ENCODE measurements at places on chromosomes 12 and 14. TPM values are rescaled to one million over a fixed set of nuclear protein-coding genes. Genes with fewer than 3 reads are reported as not detected.

DNA sequence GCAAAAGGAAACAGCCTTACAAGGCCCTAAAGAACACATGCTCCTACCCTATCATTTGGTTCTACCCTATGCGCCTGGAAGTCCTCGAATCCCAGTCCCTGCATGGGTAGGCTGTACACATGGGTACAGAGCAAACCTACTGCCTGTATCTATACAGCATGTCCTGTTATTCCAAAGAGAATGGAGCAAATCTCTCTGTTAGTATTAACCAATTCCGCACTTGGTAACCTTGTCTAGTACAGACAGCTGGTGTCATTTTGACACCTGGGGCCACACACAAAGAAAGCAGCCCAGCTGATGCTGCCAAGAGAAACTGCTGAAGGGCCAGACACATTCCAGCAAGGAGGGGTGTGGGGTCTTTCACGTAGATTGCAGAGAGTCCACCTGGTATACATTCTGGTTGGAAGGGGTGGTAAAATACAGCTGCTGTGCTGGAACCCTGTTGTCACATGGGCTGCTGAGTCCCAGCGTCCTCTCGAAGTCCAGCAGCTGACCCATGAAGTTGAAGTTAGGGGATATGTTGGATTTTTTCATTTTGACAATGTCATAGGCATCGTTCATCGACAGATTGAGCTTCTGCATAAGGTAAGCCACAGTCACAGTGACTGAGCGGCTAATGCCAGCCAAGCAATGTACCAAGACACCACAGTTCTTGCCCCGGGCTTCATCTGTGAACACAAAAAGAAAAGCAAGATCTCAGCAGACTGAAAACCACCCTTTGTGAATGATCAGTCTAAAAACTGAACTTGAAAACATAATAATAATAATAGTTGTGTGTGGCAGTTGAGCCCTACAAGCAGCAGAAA is 3.2 kb downstream of the DUSP6 start:
- peak; percentile 27 for DNase-seq
- peak overlapping the region; percentile 99 for H3K4me3 ChIP-seq
- H3K36me3 ChIP-seq, result no peaks in the 10 kb centered on the region
- peaks cover 57% of the 10 kb centered on the region for H3K4me1 ChIP-seq
- H3K27ac ChIP-seq, result peak overlapping the region; percentile 75

- H3K27ac ChIP-seq, result no peak overlapping the region
- peaks cover 9% of the 10 kb centered on the region for H3K4me1 ChIP-seq
- DNase-seq, result no peak
- H3K4me3 ChIP-seq, result no peak overlapping the region
These were observed 6.9 kb upstream of the CORO1C start for GRCh38 chr12:108738170-108738569.

DNA sequence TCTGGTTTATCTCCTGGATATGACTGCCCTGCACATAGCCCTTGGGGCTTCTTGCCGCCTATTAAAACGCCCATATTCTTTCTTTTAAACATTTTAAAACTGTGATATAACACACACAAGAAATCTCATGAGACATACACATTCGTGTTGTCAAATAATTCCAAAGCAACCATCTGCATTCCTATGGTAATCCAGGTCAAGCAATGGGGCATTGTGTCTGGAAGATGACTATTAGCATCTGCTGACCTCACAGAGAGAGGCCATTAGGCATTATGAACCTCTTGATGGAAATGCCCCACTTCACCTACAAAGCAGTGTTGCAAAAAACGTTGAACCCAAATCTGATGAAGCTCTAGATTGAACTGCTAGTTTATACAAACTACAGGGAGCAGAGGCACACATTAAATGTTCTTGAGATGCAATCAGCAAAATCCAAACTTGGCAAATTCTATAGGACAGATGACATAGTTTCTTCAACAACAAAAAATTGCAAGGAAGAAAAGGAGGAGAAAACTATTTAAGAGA is 513.8 kb upstream of the CCDC196 start:
- H3K27ac ChIP-seq, result no peak overlapping the region
- H3K27me3 ChIP-seq, result peaks cover 11% of the 10 kb centered on the region
- DNase-seq, result no peak
- no peak overlapping the region for H3K4me3 ChIP-seq
- H3K4me1 ChIP-seq, result no peaks in the 10 kb centered on the region
- H3K36me3 ChIP-seq, result no peaks in the 10 kb centered on the region

GRCh38 chr12:8985213-8985754 is 4.1 kb upstream of the KLRG1 start:
- no peaks in the 10 kb centered on the region for H3K27me3 ChIP-seq
- H3K4me1 ChIP-seq, result peaks cover 7% of the 10 kb centered on the region
- no peak for DNase-seq

GRCh38 chr14:25488961-25489360 is 439.0 kb upstream of the STXBP6 start:
- H3K36me3 ChIP-seq, result no peaks in the 10 kb centered on the region
- H3K4me3 ChIP-seq, result no peak overlapping the region
- H3K4me1 ChIP-seq, result no peaks in the 10 kb centered on the region
- H3K27me3 ChIP-seq, result no peaks in the 10 kb centered on the region
- no peak for DNase-seq

- no peak for DNase-seq
- no peaks in the 10 kb centered on the region for H3K27me3 ChIP-seq
- no peaks in the 10 kb centered on the region for H3K4me1 ChIP-seq
- H3K27ac ChIP-seq, result no peak overlapping the region
These were observed 466.9 kb downstream of the SOX5 start for GRCh38 chr12:23482571-23482970.

DNA sequence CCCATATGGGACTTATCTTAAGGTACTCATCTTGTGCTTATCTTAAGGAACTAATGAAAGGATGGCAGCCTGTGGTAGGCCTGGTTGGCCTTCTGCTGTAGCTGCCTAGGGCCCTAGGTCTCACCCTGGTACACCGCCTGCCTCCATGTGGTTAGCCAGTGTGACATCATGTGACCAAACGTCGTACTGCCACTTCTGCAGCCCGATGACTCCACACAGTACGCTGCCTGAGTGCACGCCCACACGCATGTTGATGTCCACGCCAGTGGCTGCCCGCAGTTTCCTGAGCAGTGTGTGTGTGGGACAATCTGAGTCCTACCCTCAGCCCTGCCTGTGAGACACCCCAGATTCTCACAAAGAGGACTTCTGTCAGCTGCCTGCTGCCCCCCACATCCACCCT is 5.1 kb downstream of the ADCY4 start:
- peaks cover 19% of the 10 kb centered on the region for H3K4me1 ChIP-seq
- DNase-seq, result no peak
- H3K27me3 ChIP-seq, result peaks cover 26% of the 10 kb centered on the region
- no peak overlapping the region for H3K4me3 ChIP-seq

GRCh38 chr14:104224506-104225277 is 86.3 kb downstream of the KIF26A start:
- no peaks in the 10 kb centered on the region for H3K36me3 ChIP-seq
- no peak overlapping the region for H3K27ac ChIP-seq
- no peak for DNase-seq
- H3K4me3 ChIP-seq, result peak overlapping the region; percentile 16
- H3K4me1 ChIP-seq, result peaks cover 6% of the 10 kb centered on the region

Gene CACNA1C
- polyA plus RNA-seq, result not detected

Gene TMEM106C
- 39.6 TPM for polyA plus RNA-seq

Gene GRIP1
- 0.45 TPM for polyA plus RNA-seq

Gene PTGES3
- polyA plus RNA-seq, result 176 TPM

Gene EID3
- 6.3 TPM for polyA plus RNA-seq

All from naive B cell (primary cell).